GM06990 (cell line): ENCODE measurements at places on chromosomes 3 and 15.

DNA sequence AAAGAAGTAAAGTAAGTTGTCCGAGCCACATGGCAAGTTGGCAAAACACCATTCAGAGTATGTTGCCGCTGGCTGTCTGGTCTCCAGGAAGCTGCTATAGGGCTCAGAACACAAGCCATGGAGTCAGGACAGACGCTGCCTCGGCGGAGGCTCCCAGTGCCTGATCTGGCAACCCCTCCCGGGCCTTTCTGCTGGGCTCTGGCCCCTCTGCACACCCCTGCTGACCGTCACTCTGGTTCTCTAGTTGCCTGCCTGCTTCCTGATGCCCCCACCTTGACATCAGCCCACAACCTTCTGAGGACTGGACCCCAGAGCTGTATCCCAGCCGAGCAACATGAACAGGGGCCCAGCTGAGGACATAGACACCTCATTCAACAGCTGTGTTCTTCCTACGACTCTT lies 39.1 kb downstream of the MGLL start:
- DNase-seq: no peak

DNA sequence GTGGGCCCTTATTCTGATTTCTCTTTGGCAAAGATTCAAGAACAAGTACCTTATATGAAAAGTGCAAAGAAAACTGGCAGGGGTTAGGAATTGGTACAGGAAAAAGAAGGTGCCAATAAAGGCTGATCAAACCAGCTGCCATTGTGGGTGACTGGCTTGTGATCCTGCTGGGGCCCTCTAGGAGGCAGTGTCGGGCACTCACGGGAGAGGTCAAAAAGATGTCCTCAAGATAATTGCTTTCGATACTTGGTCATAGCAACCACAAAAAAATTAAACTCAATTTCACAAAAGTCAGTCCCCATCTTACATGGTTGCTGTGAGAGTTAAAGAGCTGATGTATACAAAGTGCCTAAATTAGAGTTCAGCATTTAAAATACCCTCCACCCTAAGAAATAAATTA lies 31.0 kb upstream of the CAV3 start:
- no peak for DNase-seq

DNA sequence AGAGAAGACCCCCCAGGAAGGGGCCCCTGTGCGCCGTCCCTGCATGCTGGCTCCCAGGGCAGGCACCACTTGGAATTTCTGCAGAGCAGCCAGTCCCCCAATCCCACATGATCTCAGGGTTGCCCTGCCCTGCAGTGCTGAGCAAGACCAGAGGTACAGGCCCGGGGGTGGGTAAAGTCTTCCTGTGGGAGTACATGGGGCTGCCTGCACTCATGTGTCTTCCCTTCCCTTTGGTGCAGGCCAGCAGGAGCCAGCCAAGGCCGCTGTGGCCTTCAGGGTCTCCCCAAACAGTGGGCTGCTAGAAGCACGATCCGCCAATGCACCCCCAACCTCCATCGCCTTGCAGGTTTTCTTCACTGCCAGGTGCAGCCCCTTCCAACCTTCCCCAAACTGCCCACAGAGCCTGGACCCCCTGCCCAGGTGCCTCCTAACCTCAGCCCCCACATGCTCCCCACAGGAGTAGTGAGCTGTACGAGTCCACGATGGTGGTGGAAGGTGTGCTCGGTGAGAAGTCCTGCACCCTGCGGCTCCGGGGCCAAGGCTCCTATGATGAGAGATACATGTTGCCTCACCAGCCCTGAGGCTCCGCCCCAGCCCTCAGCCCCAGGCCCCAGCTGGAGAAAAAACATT lies 15.0 kb downstream of the ACAA1 start:
- no peak for DNase-seq

GRCh38 chr3:122406198-122406597 lies 9.7 kb downstream of the WDR5B start:
- DNase-seq: peak; percentile 32

DNA sequence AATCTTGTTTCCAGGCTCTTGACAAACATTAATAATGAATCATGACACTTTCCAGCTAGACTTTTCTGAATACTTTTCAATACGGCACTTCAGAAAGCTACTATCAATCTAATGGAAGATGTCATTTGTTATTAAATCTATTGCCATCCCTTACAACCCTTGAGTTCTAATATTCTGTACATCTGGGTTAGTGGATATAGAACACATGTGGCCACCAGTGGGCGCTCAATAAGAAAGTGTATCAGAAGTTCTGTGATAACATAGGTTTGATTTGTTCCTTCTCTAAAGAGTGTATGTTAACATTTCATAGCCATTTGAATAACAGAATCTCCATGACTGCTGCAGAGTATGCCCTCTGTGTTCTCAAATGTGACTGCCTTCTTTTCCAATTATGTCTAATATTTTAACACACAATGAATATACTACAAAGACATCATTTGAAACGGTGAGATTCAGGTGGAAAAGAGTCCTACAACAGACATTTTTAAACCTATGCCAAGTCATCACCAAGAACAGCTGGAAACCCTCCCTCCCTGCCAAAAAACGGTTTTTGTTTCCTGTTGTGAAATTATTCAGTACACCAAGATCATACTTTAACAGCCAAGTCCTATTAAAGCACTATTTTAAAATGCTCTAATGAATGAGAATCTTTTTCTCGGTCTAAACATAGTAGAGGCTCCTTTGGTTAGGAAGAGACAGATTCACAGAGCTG lies 22.2 kb downstream of the ALDH1A2 start:
- DNase-seq: no peak

- no peak for DNase-seq
Observed at GRCh38 chr3:11385891-11386290, 113.7 kb downstream of the ATG7 start.

DNA sequence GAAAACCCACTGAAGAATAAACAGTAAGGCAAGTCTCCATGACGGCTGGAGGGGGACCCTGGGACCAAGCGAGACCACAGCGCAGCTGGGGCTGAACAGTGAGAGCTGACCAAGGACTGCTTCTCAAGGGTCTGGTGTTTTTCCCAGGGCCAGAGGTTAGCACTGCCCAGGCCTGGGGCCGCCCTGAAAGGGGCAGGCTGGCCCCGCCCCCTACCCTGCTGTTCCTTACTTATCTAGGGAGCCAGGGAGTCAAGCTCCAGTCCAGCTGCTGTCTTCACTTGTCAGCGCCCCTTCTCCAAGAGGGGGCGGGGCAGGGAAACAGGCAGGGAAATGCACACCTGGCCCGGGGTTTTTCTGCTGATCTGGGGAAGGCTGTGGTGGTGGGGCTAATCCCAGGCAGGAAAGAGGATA lies 51.6 kb upstream of the HACD2 start:
- no peak for DNase-seq

- DNase-seq: no peak
Observed at GRCh38 chr3:39302178-39302577, 22.3 kb upstream of the CX3CR1 start.

DNA sequence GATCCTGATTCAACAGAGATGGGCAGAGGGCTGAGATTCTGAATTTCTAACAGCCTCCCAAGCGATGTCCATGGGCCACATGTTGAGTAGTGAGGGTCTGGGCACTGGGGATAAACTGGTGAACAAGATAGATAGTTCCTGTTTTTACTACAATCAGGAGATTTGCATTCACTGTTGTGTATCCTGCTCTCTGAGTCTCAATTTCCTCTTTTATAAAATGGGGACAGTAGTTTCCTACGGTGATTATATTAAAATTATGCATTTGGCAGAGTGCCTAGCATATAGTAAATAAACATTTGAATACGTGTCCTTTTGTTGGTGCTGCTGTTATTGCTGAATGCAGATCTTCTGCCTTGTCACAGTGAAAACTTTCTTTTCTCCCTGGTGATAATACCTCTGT lies 102.5 kb downstream of the MYH15 start:
- DNase-seq: no peak

- DNase-seq: no peak
Observed at GRCh38 chr3:122590610-122591009, 13.2 kb downstream of the PARP15 start.

DNA sequence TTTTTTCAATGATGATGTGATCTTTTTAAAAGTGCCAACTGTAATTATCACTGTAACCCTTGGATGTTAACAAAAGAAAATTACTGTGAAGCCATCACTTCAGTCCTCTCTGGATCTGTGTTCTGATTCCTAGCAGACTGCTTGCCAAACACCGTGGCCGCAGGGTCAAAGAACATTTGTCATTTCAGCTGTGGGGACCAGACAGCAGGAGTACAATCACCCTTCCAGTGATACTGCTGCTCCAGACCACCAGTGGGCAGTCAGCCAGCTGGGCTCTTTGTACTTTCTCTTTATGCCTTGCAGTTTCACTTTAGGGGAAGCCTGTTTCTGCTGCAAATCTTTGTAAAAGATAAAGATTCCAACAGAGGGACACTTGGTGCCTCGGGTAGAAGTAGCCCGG lies 770.0 kb downstream of the GRM7 start:
- DNase-seq: no peak

- no peak for DNase-seq
Observed at GRCh38 chr3:180320631-180321030, 281.3 kb upstream of the TTC14 start.

- no peak for DNase-seq
Observed at GRCh38 chr15:57626713-57627440, 35.2 kb downstream of the MYZAP start.

GRCh38 chr3:184459355-184459754 lies 79.5 kb downstream of the CHRD start:
- no peak for DNase-seq

GRCh38 chr15:99408236-99409096 lies 157.2 kb downstream of the LRRC28 start:
- DNase-seq: no peak

DNA sequence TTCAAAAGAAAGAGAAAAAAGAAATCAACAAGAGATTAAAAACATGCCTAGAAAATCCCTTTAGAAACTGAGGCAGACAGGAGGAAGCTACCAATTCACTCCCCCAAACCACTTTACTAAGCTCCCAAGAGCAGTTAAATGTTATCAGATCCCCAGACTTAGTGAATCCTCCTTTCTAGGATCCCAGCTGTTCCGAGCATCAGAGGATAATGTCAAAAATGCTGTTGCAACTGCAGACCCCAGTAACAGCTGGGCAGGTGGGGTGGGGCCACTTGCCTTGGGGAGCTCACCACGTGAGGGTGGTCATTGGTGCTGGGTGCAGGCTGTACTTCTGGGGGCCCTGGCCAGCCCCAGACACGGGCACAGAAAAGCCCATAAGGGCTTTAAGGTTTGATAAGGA lies 9.1 kb downstream of the POMGNT2 start:
- DNase-seq: no peak
